ENCODE measurements at places on chromosomes 13 and 19.

DNA sequence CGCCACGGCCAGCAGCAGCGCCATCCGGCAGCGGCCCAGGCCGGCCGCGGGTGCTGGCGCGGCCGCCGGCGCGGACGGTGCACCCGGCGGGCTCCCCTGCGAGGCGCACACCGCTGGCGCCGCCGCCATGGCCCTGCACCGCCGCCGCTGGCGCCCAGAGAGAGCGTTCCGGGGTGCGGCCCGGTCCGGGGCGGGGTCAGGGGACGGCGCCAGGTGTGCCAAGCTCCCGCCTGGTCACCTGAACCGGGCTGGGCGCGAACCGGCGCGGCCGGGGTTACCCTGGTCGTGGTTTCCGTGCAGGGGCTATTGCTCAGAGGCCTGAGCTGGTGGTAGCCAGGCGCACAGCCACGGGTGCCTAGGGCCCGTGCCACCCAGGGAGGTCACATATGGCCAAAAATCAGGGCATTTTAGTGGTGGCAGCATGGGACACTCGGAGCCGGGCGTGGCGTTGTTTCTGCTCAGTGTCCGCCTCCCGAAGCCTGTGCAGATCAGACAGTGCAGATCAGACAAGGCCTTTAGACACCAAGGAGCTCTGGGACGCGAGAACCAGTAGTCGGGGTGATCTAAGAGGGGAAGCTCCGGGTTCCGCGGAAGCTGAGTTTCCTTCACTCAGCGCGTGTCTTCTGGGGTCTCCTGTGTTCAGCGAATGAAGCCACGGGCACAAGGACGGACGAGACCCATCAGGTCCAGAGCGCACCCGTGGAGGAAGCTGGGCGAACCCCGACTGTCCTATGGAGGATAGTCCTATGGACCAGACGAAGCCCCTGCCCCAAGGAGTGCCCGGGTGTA, at the start of gene TMEM238:
Gene TMEM238, minus strand, starts transcription at position 162 of the 789 bp plus-strand sequence. Its CDS starts 33 bp downstream, at position 129.
- no peak for DNase-seq

DNA sequence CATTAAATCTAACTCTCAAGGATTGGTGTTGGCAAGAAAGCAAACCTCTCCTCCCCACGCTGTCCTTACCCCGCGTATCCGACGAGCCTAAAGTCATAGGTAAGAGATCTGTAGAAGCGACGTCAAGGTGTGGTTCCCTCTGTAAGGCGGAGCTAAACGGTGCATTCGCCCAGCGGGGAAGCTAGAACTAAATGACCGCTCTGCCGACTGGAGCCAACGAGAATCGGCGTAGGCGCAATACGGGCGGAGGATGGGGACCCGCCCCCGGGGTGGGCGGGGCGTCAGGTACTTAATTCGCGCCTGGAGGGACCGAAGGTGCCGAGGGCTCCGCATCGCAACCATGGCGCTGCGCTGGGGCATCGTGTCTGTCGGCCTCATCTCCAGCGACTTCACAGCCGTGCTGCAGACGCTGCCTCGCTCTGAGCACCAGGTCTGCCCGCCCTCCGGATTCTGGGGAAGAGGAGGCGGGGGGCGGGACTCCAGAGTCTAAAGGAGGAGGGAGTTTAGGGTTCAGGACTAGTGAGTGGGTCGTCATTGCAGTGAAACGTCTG, at the start of gene DHDH:
Gene DHDH, plus strand, starts transcription at position 318 of the 551 bp plus-strand sequence. Its CDS starts 23 bp downstream, at position 341.
- no peak for DNase-seq

- DNase-seq = no peak
Measured at GRCh38 chr19:9156304-9156703, 16.1 kb downstream of the ZNF317 start.

GRCh38 chr13:35055705-35056104, 113.6 kb downstream of the NBEA start:
- no peak for DNase-seq

DNA sequence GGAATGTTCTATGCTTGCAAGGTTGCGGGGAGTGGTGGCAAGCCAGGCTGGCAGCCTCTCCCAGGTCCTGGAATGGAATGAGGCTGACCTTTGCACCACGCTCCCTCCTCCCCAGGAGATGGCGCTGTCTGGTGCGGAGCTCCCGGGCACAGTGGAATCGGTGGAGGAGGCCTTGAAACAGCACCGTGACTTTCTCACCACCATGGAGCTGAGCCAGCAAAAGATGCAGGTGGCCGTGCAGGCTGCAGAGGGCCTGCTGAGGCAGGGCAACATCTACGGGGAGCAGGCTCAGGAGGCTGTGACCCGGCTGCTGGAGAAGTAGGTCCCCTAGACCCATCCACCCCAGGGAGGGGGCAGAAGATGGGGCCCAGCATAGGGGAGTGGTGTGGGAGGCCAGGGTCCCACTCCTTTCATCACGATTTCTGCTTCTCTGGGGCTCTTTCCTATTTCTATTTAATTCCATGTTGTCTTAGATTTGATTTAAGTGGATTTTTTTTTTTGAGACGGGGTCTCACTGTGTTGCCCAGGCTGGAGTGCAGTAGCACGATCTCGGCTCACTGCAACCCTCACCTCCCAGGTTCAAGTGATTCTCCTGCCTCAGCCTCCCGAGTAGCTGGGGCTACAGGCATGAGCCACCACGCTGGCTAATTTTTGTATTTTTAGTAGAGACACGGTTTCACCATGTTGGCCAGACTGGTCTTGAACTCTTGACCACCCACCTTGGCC, 53.2 kb upstream of the SHKBP1 start:
- DNase-seq = no peak

DNA sequence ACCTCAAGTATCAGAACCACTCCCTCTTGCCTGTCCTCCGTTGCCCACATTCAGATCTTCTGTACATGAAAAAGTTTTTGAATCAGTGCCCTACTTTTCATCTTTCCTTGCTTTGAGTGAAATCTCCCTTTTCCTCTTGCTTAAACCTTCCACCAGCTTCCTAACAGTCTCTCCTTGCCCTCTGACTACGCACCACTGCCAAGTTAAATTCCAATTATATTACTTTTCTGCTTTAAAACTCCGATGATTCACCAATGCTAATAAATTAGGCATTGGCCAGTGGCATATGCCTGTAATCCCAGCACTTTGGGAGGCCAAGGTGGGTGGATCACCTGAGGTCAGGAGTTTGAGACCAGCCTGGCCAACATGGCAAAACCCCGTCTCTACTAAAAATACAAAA, 30.7 kb upstream of the RFXAP start:
- DNase-seq = no peak

DNA sequence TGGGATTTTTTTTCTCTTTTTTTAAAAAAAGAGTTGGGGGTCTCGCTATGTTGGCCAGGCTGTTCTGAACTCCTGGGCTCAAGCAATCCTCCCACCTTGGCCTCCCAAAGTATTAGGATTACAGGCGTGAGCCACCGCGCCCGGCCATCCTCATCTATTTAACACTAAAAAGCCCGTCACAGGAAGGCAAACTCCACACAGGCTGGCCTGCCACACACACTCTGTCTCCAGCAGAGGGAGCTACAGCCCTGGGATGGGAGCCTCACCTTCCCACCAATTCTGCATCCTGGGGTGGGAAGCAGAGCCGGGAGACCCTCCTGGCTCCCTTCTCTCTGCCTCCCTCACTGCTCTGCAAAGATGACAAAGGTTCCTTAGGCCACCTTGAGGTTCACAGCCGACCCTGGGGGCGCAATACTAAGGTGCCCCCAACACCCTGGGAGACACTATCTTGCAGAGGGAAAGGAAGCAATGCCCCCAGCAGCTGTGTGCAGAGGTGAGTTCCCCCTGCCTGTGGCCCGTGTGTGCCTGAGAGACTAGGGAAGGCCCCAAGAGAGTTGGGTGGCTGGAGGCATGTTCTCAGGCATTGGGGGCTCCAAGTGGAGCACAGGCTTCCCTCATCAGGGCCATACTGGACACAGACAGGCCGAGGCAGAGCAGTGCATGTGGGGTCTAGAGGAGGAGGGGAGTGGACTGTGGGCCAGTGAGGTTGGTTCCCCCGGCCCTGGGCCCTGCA, 27.4 kb upstream of the TIMM44 start:
- DNase-seq = no peak

GRCh38 chr19:49212016-49212701, 54.6 kb downstream of the TRPM4 start:
- no peak for DNase-seq

- DNase-seq = no peak
Measured at GRCh38 chr19:6312018-6312417, 21.4 kb downstream of the ACER1 start.

DNA sequence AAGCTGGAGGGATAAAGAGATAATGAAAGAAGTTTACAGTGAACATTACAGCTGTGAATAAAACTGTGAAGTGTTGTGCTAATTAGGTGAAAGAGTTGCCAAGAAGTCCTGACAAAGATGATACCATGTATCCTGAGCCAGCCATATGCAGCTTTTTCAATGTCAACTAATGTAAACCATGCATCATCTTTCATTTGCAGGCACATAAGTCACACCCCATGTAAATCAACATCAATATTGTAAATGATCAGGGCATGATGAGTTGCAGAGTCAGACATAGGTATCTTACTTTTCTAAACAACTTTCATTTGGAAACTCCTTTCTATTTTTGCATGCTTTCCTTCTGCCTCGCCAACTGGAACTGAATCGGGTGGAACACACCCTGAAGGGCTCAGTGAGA, 569.1 kb downstream of the TBC1D4 start:
- no peak for DNase-seq

GRCh38 chr19:42099336-42099925, 23.5 kb downstream of the ZNF574 start:
- DNase-seq = no peak

DNA sequence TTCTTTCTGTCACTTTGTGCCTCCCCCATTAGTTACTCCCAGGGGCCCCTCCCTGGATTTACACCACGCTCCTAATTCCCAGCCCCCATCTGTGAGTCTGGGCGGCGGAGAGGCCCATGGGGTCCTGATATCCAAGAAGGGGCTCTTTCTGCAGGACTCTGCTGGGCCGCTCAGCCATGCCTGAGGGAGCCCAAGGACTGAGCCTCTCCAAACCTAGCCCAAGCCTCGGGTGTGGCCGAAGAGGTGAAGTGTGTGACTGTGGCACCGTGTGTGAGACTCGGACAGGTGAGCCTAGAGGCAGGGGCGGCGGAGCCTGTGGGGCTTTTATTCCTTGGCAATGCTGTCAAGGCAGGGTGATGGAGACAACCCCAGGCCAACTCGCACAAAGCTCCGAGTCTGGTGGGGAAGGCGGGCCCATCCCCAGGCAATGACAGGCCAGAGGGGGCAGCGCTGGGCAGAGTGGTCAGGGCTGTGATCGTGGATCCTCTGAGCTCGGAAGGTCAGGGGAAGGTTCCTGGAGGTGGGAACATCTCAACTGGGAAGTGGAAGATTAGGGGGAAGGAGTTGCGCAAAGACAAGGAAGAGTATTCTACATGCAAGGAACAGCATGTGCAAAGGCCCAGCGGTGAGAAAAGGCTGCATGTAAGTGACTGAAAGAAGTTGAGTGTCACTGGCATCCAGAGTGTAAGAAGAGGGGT, 1.6 kb downstream of the PLEKHG2 start:
- no peak for DNase-seq

- peak; percentile 63 for DNase-seq
Measured at GRCh38 chr19:20923077-20923871, at the start of gene ZNF85. Gene ZNF85 (plus strand): TSS chr19:20923251. CDS start chr19:20923401, 150 bp downstream.

- DNase-seq = no peak
Measured at GRCh38 chr13:76874479-76874878, 11.7 kb downstream of the KCTD12 start.

DNA sequence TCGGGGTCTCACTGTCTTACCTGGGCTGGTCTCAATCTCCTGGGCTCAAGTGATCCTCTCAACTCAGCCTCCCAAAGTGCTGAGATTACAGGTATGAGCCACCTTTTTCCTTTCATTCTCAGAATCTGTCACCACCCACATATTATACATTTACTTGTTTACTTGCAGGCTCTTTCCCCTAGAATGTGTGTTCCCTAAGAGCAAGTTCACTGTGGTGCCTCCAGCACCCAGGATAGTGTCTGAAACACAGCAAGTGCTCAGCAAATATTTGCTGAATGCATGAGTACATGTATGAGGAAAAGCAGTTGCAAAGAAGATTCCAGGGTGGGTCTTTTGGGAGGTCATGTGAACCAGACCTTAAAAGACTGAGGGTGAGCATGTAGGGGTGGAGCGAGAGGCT, 96.8 kb downstream of the RGCC start:
- DNase-seq = no peak

DNA sequence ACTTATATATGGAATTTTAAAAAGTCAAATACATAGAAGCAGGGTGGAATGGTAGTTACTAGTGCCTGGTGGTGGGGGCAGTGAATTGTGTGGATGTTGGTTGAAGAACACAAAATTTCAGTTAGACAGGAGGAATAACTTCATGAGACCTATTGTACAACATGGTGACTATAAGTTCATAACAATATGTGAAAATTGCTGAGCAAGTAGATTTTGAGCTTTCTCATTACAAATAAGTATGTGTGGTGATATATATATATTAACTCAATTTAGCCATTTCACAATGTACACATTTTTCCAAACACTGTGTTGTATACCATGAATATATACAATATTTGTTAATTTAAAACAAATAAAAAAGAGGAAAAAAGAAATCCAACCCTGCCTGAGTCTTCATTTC, 641.1 kb downstream of the DIAPH3 start:
- DNase-seq = no peak

DNA sequence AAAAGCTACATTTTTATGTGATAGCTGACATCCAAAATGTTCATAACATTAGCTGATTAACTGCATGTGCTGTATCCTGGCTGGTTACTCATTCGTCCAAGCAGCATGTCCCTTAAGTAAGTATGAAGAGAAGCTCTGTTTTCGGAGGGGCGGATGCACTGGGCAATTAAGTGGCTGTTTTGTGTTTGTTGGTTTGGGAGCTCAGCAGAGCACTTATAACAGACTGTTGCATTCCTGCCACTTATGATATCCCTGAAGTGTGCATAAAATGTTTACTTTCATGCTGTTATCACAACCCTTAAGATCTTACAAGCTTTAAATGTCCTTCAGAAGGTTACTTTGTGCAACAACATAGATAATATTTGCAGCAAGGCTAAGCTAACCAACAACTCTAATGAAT, 264.1 kb downstream of the NALCN start:
- DNase-seq = no peak

DNA sequence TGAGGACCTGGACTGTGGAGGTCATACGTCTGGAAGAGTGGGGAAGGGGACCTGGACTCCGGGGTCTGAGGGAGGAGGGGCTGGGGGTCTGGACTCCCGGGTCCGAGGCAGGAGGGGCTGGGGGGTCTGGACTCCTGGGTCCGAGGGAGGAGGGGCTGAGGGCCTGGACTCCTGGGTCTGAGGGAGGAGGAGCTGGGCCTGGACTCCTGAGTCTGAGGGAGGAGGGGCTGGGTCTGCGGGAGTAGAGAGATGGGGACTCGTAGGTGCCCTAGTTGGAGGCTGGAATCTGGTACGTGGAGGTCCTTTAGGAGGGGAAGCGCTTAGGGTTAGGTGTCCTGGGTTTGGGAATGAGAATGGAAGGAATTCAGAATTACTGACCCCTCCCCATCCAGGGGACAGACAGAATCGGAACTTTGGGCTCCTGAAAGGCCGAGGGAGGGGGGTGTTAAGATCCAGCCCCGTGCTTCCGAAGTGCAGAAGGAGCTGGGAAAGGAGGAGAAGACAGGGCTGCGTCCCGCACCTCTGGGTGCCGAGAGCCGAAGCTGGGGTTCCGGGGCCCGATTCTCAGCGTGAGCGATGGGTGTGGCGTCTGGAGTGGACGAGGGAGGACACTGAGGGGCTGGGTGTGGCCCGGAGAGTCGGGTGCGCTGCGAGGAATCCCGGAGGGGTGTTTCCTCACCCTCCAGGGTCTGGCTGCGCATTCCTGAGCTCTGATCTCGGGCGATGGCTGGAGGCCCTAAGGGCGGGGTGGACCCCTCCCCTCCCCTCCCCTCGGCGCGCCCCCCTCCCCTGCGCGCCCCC, 608 bp downstream of the MYADM start:
- no peak for DNase-seq

GRCh38 chr13:29021311-29021710, 201.2 kb downstream of the MTUS2 start:
- no peak for DNase-seq

- DNase-seq = no peak
Measured at GRCh38 chr13:47893527-47893926, 107.5 kb downstream of the SUCLA2 start.

All from AG04450 (cell line).